Substantia nigra (tissue), 51 donors: ENCODE measurements at places on chromosomes 4 and X.
A peak's percentile ranks its signal among the peaks of the same experiment; 100 is the strongest.

- no peak for DNase-seq
These were observed 60.8 kb upstream of the CBR4 start for GRCh38 chr4:169070895-169071218.

DNA sequence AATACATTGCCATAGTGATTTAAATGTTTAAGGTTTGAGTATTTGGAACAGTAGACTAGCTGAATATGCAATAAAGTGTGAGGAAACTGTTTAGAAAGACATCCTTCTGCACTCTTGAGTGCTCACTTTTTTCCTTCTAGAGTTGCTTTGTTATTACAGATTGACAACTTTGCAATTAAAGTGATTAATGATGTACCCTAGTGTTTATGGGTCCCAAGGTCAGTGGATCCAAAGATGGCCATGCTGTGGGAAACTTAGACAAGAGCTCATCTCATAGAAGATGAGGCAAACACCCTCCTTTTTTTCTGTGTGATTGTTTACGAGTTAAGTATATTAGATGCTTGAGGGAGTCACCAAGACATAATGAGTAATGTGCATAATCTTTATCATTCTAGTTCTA, 118.8 kb downstream of the PDLIM5 start:
- no peak for DNase-seq

DNA sequence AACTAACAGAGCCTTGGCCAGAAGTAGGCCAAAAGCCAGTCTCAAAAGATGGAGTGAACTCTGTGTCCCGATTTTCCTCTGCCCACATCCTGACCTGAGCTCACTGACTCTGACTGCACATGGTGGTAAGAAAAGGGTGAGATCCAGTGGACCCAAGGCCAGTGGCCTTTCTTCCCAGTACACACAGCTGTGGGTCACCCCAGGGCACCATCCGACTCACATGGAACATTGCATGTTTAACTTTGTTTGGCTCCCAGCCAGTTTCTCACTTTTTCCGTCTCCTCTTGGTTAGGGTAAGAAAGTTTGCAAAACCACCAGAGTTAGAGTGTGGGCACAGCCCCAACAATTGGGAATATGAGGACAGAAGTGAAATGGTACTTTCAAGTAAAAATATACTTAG, 69.8 kb downstream of the GAB1 start:
- no peak for DNase-seq

DNA sequence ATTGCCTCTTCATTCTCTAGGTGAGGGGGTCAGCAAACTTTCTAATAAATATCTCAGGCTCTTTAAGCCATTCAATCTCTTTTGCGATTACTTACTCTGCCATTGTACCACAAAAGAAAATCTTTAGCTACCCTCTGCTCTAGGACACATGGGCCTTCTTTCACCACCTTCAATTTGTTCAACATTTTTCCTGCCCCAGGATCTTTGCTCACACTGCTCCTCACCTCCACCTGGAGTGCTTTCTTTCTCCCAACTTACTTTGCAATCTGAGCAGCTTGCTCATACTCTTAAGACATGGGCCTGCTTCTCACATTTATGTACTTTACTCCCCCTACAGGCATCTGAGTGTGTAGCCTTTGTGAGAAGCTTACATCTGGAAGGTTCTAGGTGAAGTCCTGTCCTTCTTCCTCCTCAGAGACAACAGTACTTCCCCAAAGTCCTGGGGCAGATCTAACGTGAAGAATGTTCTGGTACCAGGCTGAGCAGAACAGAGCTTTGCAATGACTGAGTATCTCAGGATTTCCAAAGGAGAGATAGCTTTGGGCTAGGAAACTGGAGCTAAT, 55.0 kb upstream of the PRDM5 start:
- DNase-seq: no peak

DNA sequence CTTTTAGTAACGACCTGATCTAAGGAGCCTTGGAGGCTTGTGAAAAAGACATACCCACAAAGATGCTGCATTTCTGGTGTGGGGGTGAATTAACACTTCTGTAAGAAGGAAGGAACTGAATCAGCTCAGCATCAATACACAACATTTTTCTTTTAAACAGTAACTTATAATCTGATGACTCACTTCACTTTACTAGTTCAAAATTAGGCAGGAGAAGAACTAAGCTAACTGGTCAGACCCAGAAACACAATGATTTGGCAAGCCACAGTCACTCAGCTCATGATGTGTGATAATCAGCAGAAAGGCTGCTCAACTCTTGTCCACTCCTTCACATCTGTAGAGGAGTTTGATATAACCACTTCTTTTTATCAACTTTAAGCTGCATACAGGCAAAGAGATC, 4.6 kb downstream of the MMAA start:
- no peak for DNase-seq

DNA sequence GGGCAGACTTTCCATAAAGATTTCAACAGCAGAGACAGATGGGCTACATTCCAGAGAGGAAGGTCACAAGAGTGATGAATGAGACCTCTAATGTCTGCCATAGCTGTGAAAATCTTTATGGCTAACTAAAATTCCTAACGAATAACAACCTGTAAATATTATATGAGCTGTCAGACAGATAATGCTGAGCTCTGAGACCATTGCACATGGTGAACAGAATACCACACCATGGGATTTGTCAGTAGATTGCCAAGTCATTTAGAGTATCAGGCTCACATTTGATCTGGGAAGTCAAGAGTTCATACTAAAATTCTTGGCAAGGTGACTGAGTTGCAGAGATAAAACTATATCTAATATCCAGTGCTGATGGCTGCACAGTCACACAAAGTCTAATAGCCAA, 259.2 kb upstream of the FTHL17 start:
- no peak for DNase-seq

- DNase-seq: no peak
These were observed 436.5 kb upstream of the FRG1 start for GRCh38 chr4:189504220-189504619.

GRCh38 chr4:40232610-40233009, 35.8 kb downstream of the RHOH start:
- no peak for DNase-seq

DNA sequence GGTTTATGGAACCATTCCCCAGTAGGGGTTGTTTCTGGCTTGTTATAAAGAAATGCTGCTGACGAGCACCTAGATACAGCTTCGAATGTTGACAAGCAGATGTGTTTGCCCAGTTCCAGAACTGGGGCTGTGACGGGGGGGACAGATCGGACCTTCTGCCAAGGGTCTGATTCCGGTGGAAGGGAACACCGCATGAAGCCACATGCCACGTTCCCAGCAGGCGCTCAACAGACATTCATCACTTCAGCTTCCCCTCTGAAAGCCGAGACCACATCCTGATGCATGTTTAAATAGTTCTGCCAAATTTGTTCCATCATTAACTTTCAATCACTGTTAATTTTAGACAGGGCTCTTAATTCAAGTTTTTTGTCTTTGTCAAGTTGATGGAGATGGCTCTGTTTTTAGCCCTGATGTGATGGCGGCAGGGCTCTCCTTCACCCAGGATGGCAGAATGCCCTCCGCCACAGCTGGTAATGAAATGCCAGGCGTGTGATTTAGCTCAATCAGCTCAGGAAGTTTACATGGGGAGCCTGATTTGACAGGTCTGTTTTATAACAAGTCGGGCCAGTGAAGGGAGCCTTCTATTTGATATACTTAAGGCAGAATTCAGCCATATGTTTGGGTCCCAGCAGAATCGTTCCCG, 57.4 kb downstream of the PSAPL1 start:
- no peak for DNase-seq

DNA sequence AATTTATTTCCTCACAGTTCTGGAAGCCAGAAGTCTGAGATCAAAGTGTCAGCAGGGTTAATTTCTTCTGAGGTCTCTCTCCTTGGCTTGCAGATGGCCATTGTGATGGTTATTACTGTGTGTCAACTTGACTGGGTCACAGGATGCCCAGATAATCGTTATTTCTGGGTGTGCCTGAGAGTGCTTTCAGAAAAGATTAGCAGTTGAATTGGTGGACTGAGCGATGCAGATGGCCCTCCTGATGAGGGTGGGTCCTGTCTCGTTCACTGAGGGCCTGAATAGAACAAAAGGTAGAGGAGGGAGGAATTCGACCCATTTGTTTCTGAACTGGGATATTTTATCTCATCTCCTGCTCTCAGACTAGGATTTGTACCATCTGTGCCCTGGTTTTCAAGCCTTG, 15.7 kb downstream of the SMIM43 start:
- no peak for DNase-seq

DNA sequence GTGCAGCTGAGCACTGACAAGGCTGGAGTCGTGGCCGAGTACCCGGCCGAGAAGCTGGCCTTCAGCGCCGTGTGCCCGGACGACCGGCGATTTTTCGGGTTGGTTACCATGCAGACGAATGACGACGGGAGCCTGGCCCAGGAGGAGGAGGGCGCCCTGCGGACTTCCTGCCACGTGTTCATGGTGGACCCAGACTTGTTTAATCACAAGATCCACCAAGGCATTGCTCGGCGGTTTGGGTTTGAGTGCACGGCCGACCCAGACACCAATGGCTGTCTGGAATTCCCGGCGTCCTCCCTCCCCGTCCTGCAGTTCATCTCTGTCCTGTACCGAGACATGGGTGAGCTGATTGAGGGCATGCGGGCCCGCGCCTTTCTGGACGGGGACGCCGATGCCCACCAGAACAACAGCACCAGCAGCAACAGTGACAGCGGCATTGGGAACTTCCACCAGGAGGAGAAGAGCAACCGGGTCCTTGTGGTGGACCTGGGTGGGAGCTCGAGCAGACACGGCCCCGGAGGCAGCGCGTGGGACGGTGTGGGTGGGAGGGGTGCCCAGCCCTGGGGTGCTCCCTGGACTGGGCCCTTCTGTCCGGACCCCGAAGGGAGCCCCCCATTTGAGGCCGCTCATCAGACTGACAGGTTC, 24.3 kb downstream of the RGS12 start:
- DNase-seq: no peak

DNA sequence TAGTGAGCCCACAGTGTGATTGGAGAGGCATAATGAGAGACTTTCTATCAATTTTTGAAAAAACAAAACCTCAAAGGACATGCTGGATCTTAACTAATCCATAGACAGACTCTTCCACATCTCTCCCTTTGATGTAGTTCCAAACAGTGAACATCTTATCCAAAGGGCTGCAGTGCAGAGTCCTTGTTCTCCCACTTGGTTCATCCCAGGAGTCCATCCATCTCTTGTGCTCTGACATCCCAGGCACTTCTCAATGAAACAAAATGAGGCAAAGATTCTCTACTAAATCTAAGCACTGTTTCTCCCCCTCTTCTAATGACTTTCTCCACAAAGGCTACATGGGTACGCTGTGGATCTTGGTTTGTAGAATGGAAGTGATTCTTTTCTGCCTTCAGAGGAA, 8.3 kb downstream of the SHROOM3 start:
- DNase-seq: no peak

DNA sequence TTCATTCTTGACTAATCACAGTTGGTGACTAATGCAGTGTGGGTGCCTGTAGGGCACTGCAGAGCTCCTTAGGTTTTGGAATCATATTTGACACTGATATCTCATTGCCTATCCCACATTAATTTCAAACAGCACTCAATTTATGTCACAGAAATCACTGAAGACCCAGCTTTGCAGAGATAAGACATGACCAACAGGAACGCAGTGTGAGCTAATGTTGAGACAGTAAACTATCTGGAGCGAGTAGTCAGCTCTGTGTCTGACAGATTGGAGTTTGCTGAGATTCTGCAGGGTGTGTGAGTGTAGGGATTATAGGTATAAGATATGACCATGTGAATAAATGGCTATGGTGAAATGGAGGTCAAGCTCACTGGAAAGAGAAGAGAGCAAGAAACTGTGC, 1586.1 kb upstream of the AGA start:
- DNase-seq: no peak

GRCh38 chr4:3232871-3233271, 16.1 kb upstream of the MSANTD1 start:
- no peak for DNase-seq

DNA sequence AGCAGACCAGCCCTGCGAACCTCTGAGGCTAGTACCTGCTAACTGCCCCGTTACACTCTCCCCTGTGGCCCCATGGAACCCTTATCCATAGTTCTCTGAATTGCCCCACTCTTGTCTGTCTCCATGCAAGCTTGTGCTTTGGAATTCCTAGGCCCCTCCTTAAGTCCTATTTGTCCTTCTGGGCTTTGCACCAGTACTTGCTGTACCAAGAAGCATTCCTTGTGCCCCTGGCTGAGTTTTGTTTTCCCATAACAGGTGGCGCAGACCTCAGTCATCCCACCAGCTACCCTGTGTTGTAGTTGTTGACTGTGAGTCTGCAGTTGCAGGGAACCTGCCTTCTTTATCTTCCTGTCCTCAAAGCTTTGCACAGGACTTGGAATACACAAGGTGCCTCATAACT, 147.9 kb downstream of the AMMECR1 start:
- no peak for DNase-seq

- peak; percentile 29 for DNase-seq
These were observed 5.6 kb upstream of the CT47C1 start for GRCh38 chrX:119067023-119067739.

DNA sequence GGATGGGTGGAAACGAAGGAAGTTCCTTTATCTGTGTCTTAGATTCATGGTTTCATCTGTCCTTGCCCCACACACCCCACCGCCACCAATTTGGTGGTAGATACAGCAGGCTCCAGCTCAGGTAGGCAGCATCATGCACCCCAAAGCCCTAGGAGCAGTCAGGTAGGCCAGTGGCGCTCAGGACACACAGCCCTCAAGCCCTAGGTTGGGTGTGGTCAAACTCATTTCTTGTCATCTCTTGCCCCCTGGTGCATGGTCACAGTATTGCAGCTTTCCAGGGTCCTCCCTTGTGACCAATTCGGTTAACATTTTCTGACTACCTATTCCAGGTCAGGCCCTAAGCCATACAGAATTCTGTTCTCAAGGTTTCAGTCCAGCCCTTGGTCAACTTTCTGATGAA, 14.5 kb upstream of the PRRG3 start:
- DNase-seq: no peak

DNA sequence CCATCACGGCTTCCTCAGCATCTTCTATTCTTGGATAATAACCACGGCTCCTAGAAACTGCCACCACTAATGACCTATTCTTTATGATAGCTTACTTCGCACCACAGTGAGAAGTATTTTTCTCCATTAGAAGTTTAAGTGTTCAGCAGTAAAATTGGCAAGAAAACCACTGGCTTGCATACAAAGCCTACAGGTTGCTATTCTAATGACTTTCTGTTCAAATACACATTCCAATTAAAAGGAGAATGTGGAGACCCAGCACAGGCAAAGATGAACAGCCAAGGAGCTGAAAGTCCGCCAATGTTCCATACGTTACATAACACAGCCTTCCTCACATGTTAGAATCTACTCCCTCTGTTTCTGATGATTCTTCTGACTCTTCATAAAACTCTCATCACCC, 875.0 kb upstream of the PRKX start:
- no peak for DNase-seq

DNA sequence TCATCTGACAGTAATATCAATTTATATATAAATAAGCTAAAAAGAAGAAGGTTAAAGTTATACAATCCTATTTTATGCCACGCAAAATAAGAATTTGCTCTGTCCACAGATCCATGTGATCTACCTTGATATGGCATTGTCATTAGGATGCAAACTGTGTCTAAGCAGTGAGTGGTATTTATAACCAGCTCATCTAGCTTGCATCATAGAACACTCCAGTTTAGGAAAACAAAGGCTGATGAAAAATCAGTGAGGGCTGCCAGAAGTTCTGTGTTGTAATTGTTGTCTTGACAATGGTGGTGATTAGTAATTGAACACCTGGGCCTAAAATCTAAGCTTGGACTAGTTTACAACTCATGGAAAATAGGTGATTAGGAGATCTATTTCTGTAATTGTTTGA, 111.0 kb downstream of the CPE start:
- no peak for DNase-seq

- no peak for DNase-seq
These were observed 26.7 kb downstream of the ACE2 start for GRCh38 chrX:15574017-15574416.

- DNase-seq: no peak
These were observed at the start of gene ATP2B3 for GRCh38 chrX:153517423-153517822. TSS of gene ATP2B3 (plus strand) at chrX:153517642. CDS start at chrX:153536248, 18,606 bp downstream.
